ENCODE measurements at places on chromosomes 11 and 22.

- DNase-seq = no peak
Measured at GRCh38 chr11:60966890-60967289, 4.6 kb upstream of the CD6 start.

DNA sequence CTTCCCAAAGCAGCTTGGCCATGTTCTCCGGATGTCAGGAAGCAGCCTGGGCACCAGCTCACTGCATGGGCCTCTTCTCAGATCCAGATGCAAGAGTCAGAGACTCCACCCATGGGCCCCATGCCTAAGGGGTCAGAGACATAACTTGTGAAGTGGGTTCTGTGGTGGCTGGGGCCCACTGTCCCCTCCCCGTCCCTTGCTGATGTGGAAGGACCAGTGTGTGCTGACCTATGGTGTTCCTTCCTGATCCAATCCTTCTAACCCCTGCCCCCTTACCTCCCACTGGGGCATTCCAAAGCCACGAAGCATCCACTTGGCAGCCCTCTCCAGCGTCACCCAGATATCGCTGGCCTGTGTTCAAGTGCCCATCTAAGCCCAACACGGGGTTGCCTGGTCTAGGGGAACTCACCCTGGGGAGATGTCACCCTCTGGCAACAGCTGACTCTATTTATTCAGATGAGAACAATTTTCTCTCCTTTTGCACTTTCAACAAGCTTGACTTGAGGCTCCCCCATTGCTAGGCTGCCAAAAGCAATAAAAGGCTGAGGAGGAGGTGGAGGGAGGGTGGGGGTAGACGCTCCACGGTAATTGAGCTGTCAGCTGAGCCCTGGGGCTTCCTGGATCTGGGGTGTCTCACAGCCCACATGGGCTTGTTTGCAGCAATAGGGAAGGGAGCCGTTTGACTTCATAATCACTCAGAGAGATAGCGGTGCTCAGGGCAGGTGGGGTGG is 158.5 kb downstream of the ADAMTS15 start:
- DNase-seq = peak; percentile 32

- no peak for DNase-seq
Measured at GRCh38 chr11:62104816-62105653, 18.8 kb upstream of the INCENP start.

DNA sequence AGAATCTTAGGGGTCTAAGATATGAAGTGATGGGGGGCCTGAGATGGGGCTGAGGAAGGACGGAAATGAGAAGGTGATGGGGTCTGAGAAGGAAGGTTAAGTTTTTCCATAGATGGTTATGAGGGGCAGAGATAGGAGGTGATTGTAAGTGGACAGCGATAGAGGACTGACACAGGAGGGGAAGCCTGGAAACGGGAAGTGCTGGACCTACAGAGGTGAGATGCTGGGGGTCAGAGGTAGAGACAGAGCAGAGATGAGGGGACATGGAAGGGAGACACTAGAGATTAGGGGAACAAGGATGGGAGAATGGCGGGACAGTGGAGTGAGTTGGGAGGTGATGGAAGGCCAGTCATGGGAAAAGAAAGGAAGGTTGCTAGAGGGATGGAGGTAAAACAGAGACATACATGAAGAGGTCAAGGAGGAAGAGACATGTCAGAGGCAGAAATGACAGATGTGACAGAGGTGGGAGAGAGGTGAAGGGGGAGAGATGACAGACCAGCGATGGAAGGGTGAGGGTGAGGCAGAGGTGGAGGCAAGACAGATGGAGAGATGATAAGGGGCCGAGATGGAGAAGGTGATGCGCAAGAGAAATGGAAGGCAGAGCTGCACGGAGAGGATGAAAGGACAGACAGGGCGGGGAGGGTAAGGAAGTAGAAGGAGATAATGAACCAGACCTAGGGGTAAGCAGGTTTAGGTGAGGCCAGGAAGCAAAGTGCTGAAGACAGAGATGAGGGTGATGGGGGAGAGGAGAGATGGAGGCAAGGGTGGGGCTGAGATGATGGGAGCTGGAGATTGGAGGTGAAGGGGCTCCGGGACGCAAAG is 50.8 kb downstream of the SLC22A12 start:
- no peak for DNase-seq

DNA sequence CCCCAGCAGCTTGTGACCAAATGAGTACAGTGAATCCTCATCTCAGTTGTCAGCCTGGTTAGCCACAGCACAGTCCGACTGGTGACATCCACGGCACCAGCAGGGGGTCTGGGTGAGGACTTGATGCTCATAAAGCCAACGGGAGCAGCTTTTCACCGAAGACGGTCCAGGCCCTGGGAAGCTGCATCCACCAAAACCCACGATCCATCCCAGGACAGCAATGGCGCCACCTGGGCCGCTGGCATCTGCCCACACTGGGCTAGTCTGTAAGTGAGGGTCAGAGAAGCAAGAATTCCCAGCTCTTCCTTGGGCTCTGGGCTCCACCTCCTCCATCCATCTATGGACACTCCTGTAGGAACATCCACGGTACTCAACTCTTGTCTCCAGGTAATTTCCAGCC is 25.1 kb upstream of the FXYD6 start:
- DNase-seq = no peak

All from kidney glomerular epithelial cell (primary cell).